ENCODE measurements at places on chromosomes 5 and 9. TPM values are rescaled to one million over a fixed set of nuclear protein-coding genes. Genes with fewer than 3 reads are reported as not detected.

SNCB gene
- total RNA-seq: 2.8 TPM

TGFBI gene
- total RNA-seq: 247 TPM

POU4F3 gene
- under 0.01 TPM for total RNA-seq

TOPORS gene
- 45.7 TPM for total RNA-seq

FUBP3 gene
- total RNA-seq: 48.9 TPM

GRAMD2B gene
- total RNA-seq: 17.0 TPM

FBP2 gene
- total RNA-seq: not detected

DAB2 gene
- 106 TPM for total RNA-seq

TSSK1B gene
- 0.11 TPM for total RNA-seq

ZBTB6 gene
- 16.0 TPM for total RNA-seq

PDE6A gene
- total RNA-seq: not detected

ZSWIM6 gene
- 8.4 TPM for total RNA-seq

ECSCR gene
- 0.55 TPM for total RNA-seq

MARCHF11 gene
- total RNA-seq: not detected

PTPA gene
- total RNA-seq: 129 TPM

CLIC3 gene
- 0.55 TPM for total RNA-seq

PCDHGA9 gene
- 4.2 TPM for total RNA-seq

PCA3 gene
- under 0.01 TPM for total RNA-seq

MYO10 gene
- 39.6 TPM for total RNA-seq

FCN1 gene
- total RNA-seq: not detected

SLC25A51 gene
- total RNA-seq: 60.8 TPM

TMEM174 gene
- not detected for total RNA-seq

SPOCK1 gene
- 42.7 TPM for total RNA-seq

SLC46A2 gene
- total RNA-seq: not detected

FAT2 gene
- under 0.01 TPM for total RNA-seq

PCDHGA3 gene
- 0.22 TPM for total RNA-seq

NMUR2 gene
- not detected for total RNA-seq

SPINK7 gene
- not detected for total RNA-seq

TLX3 gene
- not detected for total RNA-seq

OLFM1 gene
- 4.0 TPM for total RNA-seq

STC2 gene
- total RNA-seq: 120 TPM

SAXO1 gene
- not detected for total RNA-seq

ABCA1 gene
- total RNA-seq: 125 TPM

NOXA1 gene
- 1.00 TPM for total RNA-seq

PCDHA11 gene
- 0.22 TPM for total RNA-seq

TCF7 gene
- 0.37 TPM for total RNA-seq

All from uterine smooth muscle cell (primary cell).